ENCODE measurements at places on chromosomes 5 and 9.

DNA sequence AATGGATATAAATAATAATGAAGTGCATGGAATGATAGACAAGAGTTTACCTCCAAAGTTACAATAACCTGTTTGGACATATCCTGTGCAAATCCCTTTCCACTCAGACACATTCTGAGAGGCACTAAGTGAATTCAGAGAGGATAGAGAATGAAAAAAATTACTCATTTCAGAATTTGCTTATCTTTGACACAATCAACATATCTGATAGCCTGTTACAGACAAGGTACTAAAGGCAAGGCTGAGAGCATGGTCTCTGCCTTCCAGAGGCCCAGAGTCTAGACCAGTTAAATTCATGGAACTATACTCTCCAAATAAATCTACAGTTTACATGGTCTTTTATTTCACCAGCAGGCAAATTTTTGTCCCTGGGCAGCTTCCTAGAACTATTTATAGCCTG, 371.8 kb upstream of the PTGER4 start:
- no peak for DNase-seq

- DNase-seq = no peak
Observed at GRCh38 chr5:126732716-126733115, 44.2 kb upstream of the LMNB1 start.

DNA sequence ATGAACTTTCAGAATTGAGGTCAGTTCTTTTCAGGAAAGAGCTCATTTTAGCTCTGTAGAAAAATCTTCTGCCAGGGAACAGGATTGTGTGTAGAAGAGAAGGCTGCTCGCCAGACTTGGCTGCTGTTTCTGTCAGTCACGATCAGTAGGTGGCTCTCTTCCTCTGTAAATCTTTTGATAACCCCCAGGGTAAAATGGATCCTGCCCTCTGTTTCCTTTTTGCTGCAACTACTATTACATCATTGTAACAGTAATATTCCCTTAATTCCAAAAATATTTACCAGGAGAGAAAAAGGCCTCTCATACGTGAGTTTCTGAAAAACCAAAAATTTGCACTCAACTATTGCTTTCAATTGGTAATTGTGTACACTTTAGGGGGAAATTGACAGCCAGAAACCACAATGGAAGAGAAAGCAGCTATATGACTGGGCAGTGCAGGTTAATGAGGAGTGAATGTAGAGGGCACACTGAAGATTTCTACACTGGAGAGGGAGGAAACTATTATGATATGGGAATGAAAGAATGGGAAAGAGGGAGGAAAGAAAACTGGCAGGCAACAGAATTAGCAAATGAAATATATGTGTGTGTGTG, 12.3 kb downstream of the IFNA21 start:
- no peak for DNase-seq

DNA sequence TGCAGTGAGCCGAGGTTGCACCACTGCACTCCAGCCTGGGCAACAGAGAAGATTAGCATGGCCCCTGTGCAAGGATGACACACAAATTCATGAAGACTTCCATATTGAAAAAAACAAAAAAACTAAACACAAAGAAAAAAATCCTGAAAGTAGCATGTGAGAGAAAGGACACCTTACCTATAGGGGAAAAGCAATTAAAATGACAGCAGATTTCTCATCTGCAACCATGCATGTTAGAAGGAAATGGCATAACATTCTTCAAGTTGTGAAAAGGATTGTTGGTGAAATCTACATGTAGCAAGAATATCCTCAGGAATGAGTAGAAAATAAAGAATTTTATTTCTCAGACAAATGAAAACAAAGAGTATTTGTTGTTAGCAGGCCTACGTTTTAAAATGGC, 13.4 kb upstream of the ZNF169 start:
- DNase-seq = no peak

DNA sequence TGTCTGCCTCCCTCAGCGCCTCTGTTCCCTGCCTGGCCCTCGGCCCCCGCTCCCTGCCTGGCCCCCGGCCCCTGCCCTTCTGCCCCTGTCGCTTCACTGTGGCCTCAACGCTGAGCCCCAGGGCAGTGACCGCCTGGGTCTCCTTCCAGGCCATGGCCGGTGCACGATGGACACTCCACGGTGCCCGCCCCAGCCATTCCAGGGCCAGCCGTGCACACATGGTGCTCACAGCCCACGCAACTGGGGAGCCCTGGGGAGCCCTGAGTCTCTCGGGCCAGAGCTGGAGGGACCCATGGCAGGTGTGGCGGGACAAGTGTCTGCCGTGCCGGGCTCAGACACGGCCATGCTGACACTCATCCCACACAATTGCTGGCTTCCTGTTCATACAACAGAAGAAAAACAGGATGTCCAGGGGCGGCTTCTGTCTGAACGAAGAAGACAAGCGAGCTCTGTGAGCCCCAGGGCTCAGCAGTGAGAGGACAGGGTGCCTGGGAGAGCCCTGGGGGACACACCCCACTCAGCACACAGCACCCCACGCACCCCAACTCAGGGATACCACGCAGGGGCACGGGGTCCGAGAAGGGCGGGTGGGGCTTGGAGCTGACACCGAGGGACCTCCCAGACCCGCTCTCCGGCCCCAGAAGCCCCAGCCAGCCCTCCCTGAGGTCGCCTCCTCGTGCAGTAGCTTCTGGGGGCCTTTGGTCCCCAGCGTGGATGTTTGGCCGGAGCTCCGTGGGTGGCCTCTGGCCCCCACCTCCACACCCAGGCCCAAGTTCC, 35.7 kb downstream of the EXD3 start:
- DNase-seq = no peak

- no peak for DNase-seq
Observed at GRCh38 chr5:149586708-149587318, 5.5 kb downstream of the ARHGEF37 start.

- DNase-seq = no peak
Observed at GRCh38 chr5:9507974-9508373, 37.9 kb downstream of the SEMA5A start.

GRCh38 chr9:249025-249424, 34.4 kb downstream of the DOCK8 start:
- DNase-seq = no peak

DNA sequence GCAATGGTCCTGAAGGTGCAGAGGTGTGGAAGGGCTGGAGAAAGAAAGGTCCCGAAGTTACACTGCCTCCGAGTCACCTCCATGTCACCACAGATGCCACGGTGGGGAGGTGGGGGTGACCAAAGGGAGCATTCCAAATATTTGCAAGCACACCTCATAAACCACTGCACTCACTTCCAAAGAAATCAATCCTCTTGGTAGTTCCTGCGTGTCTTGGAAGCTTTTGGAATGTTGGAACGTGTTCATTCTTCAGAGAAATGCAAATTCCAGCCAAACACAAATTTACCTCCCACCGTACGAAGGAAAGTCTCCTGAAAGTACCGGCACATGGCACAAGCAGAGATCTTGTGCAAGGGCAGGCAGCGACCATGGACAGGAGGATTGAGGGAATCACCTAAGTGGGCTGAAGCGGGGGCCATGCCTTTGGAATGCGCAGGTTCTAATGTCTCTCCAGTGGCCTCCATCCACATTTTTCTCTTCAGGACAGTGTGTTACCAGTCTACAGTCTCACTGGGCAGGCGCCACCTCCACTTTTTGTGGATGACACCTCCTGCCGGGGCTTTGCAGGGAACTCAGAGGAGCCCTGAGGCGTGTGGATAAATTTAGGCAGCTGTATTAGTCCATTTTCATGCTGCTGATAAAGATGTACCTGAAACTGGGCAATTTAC, 54.0 kb downstream of the NSUN2 start:
- no peak for DNase-seq

DNA sequence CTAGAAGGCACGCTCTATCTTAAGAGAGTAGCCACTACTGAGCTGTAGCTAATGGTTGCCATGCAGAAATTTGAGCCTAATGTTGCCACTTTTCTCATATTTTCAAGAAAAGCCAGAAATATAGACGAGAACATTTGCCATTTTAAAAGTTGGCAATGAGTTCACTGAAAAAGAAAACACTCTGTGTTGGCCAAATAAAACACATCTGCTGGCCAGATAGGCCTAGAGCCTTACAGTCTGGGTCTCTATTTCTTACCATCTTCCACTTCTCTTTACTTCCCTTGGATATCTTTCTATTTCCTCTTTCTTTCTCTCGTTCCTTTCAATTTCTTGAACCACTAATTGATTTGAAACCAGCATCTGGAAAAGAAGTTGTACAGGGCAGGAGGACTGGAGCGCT, 36.6 kb upstream of the VCAN start:
- DNase-seq = no peak

GRCh38 chr9:125966959-125967711, 220.0 kb downstream of the PBX3 start:
- DNase-seq = no peak

DNA sequence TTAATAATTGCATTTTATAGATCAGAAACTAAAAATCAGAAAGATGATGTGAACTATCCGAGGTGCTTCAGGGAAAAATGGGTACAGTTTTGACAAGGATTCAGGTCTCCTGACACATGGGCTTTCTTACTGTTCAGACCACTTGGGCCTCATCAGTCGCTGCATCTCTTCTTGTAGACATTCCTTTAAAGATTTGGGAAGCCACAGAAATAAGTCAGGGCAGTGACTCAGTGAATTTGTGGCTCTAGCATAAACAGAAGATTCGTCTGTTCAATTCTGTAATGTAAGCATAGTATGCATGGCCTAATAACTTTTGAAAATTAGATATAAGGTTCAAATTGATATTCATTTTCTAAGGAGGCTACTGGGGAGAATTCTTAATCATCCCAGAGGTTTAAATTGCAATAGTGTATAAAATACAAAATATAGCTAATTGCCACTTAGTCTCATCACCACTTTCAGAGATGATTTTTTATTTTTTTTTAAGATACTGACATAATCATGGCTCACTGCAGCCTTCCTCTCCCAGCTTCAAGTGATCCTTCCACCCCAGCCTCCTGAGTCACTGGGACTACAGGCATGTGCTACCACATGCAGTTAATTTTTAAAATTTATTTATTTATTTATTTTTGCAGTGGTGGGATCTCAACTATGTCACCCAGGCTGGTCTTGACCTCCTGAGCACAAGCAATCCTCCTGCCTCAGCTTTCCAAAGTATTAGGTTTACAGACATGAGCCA, 48.9 kb downstream of the RASEF start:
- DNase-seq = no peak

GRCh38 chr5:172832383-172833315, 1.4 kb upstream of the ERGIC1 start:
- peak; percentile 56 for DNase-seq

DNA sequence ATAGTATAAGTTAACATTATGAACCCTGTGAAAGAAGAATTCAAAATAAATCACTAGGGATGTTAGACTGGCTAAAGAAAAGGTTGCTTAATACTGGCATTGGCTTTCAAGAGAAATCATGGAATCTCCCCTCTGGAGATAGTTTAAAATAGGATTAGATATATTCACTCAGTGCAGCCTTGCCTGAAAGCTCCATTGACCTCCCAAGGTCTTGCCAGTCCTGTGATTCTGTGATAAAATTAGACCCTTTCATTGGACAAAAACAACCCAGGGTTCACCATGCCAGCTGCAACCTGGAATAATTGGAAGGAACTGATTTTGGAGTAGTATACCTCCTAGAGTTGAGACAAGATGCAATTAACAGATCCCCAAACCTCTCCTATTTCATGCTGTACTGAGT, 588.1 kb upstream of the MEF2C start:
- no peak for DNase-seq

DNA sequence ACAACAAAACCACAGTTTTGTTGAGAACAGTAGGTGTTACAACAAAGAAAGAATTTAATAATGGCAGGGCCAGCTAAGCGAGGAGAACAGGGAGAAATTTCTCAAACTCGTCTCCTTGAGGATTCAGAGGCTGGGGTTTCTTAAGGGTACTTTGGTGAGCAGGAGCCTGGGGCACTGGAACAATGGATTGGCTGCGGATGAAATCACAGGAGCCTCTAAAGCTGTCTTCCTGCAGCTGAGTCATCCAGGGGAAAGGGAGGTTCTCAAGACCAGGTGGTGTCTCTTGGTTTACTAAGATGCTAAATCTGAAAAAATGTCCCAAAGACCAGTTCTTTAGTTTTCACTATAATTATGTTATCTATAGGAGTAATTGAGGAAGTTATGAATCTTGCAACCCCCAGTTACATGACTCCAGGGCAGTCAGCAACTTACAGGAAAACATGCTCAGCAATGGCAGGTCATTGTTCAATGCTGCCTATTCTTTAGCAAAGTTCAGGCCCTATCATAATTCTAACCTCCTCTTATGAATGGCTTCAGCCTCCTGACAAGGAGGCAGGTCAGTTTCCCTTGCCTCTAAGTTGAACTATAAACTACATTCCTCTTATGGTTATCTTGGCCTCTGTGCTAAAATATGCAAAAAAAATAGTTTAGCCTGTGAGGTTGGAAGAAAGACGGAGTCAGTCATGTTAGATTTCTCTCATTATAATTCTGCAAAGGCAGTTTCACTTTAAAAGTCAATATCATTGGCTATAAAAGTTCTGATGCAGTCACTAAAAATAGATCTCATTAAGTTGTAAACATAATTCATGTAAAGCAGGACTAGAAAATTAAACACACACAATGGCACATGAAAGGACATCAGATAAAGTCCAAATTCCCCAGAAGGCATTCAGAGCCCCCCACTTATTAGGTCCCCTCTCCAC, 63.3 kb upstream of the CKS2 start:
- DNase-seq = no peak

DNA sequence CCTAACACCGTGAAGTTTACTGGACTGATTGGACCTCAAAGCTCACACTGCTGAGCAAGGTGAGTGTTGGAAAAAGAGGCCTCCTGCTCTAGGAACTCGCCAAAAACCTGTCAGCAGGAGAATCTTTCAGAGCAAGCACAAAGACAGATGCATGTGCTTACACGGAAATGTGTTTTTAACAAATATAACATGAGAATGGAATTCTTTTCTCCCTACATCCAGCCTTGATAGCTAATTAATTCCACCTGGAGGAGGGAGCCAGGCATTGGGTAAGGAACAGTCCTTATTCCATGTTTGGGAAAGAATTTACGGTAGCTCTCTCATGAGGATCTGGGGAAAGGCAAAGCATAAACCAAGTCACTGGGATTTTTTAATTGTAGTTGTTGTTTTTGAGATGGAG, 98.8 kb downstream of the KLF4 start:
- DNase-seq = no peak

DNA sequence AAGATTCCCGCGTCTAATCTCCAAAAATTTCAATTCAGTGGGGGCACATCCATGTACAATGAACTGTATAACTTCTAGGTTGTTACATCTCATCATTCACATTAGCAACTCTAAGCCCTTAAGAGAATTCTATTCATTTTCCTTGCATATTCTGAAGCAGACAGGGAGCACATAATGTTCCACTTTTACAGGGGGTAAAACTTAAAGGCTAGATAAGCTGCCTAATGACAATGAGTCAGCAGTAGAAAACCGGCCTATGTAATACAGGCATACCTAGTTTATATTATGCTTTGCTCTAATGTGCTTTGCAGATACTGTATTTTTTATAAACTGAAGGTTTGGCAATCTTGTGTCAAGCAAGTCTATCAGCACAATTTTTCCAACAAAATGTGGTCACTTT, 40.4 kb downstream of the PTAR1 start:
- no peak for DNase-seq

GRCh38 chr5:9331372-9331771, 214.5 kb downstream of the SEMA5A start:
- no peak for DNase-seq
